ENCODE measurements at places on chromosomes 7 and 10. TPM values are rescaled to one million over a fixed set of nuclear protein-coding genes. Genes with fewer than 3 reads are reported as not detected.

DNA sequence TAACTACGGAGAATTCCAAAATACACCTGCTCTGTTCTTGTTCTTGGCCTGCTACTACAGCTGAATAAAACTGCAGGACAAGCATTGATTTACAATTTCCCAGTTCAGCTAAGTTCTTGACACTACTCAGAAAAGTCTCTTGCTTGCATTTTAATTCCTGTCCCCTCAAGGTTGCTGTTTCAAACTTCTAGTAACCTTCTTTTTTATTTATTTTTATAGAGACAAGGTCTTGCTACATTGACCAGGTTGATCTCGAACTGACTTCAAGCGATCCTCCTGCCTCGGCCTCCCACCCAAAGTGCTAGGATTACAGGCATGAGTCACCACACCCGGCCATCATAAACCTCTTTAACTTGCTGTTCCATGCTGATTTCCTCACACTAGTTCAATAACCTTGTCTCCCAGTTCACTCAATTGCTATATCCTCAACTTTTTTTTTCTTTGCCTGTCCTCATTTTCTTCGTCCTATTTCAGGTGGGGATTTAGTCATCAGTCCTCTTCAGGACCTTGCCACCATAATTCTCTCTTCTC is 79.9 kb downstream of the ARHGAP21 start:
- no peaks in the 10 kb centered on the region for H3K36me3 ChIP-seq
- H3K4me3 ChIP-seq = no peak overlapping the region
- no peaks in the 10 kb centered on the region for H3K27me3 ChIP-seq
- no peak overlapping the region for H3K27ac ChIP-seq

Gene CALHM3
- total RNA-seq = 0.17 TPM

Gene TLX1
- not detected for total RNA-seq

DNA sequence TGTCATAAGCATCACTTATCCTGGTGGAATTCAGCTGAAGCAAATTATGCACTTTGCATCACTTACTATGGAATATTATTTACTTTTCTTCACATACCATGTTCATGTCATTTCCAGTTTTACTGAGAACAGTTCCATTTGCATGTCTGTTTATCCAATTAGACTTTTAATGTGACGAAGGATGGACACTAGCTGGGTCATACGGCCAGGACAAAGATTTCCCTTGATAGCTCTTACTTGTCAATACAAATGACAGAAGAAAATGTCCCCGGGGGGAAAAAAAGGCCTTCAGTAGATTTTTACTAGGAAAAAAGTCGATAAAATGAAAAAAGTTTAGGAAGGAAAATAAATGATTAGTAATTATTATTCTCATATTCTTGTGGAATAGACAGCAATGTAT is 106.6 kb downstream of the RAPGEF5 start:
- H3K4me1 ChIP-seq = peaks cover 14% of the 10 kb centered on the region
- H3K36me3 ChIP-seq = no peaks in the 10 kb centered on the region
- no peak overlapping the region for H3K27ac ChIP-seq
- DNase-seq = no peak

Gene GPER1
- 0.24 TPM for total RNA-seq

DNA sequence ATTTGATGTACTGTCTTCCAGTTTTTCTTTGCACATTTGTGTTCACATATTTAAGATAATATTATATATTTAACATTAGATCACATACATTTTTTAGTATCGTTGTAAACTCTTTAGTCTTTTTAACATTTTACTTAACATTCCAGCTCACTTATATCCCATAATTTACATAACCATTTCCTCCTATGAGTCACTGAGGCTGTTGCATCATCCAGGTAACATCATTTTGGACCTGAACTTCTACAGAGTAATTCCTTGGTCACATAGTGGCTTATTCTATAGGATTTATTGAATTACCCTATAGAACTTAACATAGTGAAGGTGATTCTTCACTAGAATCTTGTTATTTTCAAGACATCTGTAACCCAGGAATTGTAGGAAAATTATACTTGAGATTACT is 194.4 kb downstream of the POU6F2 start:
- no peak overlapping the region for H3K4me3 ChIP-seq
- H3K27me3 ChIP-seq = no peaks in the 10 kb centered on the region
- no peaks in the 10 kb centered on the region for H3K36me3 ChIP-seq
- no peak for DNase-seq

DNA sequence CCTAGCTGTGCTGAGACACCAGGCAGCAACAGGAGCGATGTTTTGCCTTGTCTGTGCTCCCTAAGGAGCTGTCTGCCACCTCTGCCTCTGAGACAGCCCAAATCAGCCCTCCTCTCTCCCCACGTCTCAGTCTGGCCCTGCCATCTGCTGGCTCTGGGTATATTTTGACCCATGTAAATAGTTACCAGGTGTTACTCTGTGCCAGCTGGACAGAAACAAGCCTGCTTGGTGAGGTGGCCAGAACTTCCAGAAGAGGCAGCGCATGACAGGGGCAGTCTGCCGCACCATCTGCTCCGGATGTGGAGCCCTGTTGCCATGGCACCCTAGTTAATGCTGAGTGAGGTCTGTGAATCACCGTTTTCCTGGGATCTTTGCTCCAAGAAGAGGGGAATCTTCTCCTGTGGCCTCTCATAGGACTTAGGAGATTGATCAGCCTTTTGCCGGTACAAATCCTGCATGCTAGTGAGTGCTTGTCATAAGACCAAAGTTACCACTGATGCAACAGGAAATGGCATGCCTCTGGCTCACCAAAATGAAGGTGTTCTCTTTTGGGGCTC is 31.8 kb downstream of the GSTO2 start:
- DNase-seq = no peak
- no peaks in the 10 kb centered on the region for H3K4me1 ChIP-seq
- no peak overlapping the region for H3K4me3 ChIP-seq
- no peak overlapping the region for H3K27ac ChIP-seq

- no peaks in the 10 kb centered on the region for H3K4me1 ChIP-seq
- no peak for DNase-seq
- H3K27me3 ChIP-seq = no peaks in the 10 kb centered on the region
- H3K4me3 ChIP-seq = no peak overlapping the region
- no peak overlapping the region for H3K27ac ChIP-seq
Measured at GRCh38 chr10:102758240-102758932, 14.6 kb downstream of the WBP1L start.

GRCh38 chr7:42091461-42092291 is 145.3 kb downstream of the GLI3 start:
- H3K27ac ChIP-seq = peak overlapping the region; percentile 43
- H3K27me3 ChIP-seq = peaks cover 60% of the 10 kb centered on the region
- no peak overlapping the region for H3K4me3 ChIP-seq
- H3K36me3 ChIP-seq = no peaks in the 10 kb centered on the region
- H3K4me1 ChIP-seq = peaks cover 10% of the 10 kb centered on the region

Gene ITIH5
- total RNA-seq = 7.6 TPM

DNA sequence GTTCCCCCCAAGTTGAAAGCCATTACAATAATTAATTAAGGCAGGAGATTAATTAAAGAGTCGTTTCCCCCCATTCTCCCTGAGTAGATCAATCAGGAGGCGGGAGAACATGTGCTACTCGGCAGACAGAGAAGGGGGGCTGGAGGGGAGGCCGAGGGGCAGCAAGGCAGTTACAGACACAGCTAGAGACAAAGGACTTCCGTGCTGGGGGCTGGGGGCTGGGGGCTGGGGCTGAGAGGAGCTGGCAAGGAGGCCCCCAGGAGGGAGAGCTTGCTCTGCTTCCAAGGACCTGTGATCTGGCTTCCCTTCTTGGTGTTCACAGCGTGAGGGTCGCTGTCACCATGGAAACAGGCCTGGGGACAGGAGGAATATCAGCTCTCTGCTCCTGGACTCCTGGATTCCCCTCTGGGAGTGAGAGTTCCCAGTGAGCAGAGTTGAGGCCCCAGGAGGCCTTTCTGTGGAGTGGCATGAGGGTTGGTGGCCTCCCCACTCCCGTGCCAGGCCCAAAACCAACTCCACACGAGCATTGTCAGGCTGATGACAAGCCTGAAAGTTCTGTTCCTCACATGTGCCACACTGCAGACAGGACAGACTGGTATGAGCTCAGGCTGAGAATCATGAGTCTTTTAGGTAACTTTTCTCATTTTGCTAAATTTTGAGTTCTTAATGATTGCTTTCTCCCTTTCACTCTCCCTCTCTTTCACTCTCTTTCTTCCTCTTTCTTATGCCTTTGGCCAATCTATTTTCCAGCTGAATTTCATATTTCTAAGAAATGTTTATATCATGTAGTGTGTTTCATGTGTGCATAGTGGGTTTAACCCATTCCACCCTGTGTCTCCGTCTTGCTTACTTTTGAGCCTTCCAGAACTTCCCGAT is 16.4 kb downstream of the FAM241B start:
- H3K27me3 ChIP-seq = no peaks in the 10 kb centered on the region
- DNase-seq = no peak
- no peak overlapping the region for H3K27ac ChIP-seq
- peaks cover 6% of the 10 kb centered on the region for H3K4me1 ChIP-seq

DNA sequence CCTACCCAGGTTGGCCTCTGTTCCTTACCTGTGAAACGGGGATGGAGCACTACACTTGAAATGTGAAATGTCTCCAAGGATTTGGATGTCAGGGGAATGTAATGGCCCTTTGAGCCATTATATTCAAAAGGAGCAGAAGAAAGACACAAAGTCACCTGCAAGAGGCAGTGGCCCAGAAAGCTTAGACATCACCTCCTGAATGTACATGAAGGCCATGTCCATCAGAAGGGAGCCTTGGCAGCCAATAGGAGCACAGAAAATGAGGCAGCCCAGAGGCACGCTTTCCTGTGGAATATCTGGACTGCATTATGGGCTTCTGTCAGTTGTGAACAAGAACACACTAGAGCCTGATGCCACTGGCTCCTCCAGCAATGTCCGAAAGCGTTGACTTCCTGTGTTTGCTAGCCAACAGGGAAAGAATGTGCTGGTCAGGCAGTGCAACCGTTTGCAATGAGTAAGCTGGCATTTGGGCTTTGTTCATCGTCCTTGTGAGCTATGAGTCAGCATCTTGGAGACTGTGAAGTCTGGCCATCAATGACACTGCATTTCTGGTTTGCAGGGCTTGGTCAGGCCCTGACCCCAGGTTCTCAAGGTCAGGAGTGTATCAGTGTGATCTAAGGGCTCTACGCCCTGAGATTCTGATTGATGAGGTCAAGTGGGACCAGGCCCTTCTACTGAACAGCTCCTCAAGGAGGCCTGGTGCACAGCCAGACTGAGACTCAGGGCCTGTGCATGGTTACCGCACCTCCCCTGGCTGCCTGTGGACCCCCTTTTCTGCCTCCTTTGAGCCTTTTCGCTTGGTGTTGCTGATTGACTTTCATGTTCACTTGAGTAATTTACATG is 222.4 kb downstream of the RPS24 start:
- no peaks in the 10 kb centered on the region for H3K27me3 ChIP-seq
- no peak overlapping the region for H3K4me3 ChIP-seq
- no peaks in the 10 kb centered on the region for H3K4me1 ChIP-seq
- H3K36me3 ChIP-seq = no peaks in the 10 kb centered on the region
- peak; percentile 7 for DNase-seq

DNA sequence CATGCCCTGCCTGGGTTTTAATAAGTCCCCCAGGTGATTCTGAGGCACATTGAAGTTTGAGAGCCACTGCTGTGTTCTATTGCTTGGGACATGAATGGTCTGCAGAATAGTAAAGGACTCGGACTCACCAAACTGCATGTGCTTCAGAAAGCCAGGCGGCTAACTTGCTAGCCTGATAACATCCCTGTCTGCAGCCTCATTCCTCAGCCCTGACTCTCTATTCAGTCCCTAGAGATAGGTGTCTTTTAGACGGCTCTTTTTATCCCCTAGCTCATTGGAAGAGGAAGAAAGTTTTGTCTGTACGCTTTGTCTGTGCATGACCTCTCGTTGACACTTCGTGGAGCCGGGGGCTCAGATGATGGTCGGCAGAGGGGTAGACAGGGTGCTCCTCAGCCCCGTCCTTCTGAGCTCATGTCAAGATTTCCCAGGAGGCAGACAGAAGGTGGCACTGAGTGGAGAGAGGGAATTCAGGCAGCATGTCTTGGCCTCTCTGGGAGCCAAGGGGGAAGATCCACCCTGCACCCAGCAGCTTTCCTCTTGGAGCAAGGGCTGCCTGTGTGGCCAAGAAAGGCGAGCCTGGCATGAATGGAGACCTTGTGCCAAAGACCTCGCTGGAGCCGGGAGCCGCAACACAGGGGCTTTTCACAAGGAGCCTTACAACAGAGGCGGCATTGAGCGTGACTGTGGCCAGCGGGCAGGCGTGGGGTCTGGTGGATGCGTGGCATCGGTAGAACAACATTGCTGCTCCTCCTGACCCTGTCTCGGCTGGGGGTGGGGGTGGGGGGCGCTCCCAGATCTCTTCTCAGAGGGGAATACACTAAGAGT is 51.1 kb upstream of the PODXL start:
- H3K4me3 ChIP-seq = no peak overlapping the region
- peaks cover 42% of the 10 kb centered on the region for H3K4me1 ChIP-seq
- no peak for DNase-seq
- H3K27me3 ChIP-seq = no peaks in the 10 kb centered on the region
- H3K36me3 ChIP-seq = no peaks in the 10 kb centered on the region
- peak overlapping the region; percentile 7 for H3K27ac ChIP-seq

GRCh38 chr10:2925631-2926030 is 141.7 kb upstream of the PFKP start:
- no peak overlapping the region for H3K27ac ChIP-seq
- no peak overlapping the region for H3K4me3 ChIP-seq
- no peaks in the 10 kb centered on the region for H3K27me3 ChIP-seq

- H3K4me1 ChIP-seq = no peaks in the 10 kb centered on the region
- H3K4me3 ChIP-seq = no peak overlapping the region
- H3K36me3 ChIP-seq = no peaks in the 10 kb centered on the region
- H3K27me3 ChIP-seq = no peaks in the 10 kb centered on the region
- no peak overlapping the region for H3K27ac ChIP-seq
Measured at GRCh38 chr10:57925045-57925444, 342.6 kb downstream of the IPMK start.

DNA sequence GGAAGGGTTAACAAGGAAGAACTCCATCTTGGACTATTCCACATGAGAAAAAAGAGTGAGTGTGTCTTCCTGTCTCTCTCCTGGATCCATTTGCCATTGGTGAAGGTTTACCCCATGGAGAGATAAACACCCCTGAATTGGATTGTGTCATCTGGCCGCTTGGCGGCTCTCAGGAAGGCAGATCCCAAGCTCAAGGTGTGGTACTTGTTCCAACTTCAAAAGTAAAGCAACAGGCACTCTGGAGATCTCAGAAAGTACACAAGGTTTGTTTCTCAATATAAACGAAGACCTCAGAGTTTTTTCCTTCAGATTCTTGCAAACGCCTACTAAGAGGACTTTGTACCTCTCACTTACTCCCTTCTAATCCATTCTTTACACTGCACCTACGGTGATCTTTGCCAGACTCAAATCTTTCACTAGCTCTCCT is 116.7 kb downstream of the REEP3 start:
- no peak overlapping the region for H3K4me3 ChIP-seq
- H3K4me1 ChIP-seq = no peaks in the 10 kb centered on the region
- no peak for DNase-seq
- H3K36me3 ChIP-seq = no peaks in the 10 kb centered on the region
- no peaks in the 10 kb centered on the region for H3K27me3 ChIP-seq
- no peak overlapping the region for H3K27ac ChIP-seq

Gene NPC1L1
- total RNA-seq = not detected

Gene GIMAP6
- total RNA-seq = not detected

- H3K4me1 ChIP-seq = no peaks in the 10 kb centered on the region
- H3K27ac ChIP-seq = no peak overlapping the region
- no peaks in the 10 kb centered on the region for H3K27me3 ChIP-seq
- DNase-seq = no peak
Measured at GRCh38 chr7:101744588-101744987, 72.8 kb upstream of the CUX1 start.
